ENCODE measurements at places on chromosomes 6 and 20.

GRCh38 chr6:56688521-56688920 lies 45.8 kb upstream of the DST start:
- DNase-seq: no peak

- no peak for DNase-seq
These were observed 92.8 kb upstream of the QKI start for GRCh38 chr6:163321717-163322116.

DNA sequence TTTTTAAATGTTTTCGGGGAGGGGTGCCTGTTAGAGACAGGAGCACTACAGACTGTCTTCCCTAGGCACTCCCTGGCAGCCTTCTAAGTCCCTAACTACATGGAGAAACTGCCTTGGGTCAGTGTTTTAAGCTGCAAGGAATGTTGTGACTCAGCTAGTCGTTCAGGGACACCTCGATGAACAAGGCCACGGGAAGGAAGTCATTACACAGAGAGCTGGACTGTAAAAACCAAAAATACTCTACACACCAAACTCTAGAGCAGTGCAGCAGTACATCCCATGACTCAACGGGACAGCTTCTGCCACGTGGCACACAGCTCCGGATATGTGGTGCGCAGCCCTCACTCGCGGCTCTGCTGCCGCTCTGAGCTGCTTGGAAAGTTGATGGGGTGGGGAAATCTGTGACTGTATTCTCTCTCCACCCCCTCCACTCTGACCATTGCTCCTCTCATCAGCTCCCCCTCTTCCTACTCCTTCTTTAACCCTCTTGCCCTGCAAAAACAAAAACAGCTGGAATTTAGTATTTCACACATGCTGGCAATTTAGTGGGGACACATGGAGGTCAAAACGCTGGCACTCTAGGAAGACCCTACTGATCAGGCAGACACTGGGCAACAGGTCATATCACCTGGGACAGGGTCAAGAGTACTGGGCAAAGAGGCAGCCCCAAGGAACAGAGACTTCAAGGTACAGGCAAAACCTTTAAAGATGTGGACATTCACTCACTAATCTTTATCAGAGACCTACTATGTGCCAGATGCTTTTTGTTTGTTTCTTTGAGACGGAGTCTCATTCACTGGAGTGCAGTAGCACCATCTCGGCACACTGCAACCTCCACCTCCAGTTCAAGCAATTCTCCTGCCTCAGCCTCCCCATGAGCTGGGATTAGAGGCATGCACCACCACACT lies 10.9 kb upstream of the LPIN3 start:
- peak; percentile 48 for DNase-seq

DNA sequence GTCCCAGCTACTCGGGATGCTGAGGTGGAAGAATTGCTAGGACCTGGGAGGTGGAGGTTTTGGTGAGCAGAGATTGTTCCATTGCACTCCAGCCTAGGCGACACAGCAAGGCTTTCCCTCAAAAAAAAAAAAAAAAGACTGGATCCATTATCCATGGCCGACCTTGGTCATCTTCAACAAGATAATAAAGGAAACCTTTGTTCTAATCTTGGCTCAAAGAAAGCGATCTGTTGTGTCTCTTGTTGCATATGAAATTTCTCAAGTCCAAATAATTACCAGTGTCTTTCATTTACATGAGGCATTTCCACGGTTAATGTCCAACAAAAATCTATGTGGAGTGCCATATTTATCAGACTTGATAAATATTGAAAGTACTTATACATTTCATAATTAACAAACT lies 23.7 kb upstream of the KIF16B start:
- no peak for DNase-seq

DNA sequence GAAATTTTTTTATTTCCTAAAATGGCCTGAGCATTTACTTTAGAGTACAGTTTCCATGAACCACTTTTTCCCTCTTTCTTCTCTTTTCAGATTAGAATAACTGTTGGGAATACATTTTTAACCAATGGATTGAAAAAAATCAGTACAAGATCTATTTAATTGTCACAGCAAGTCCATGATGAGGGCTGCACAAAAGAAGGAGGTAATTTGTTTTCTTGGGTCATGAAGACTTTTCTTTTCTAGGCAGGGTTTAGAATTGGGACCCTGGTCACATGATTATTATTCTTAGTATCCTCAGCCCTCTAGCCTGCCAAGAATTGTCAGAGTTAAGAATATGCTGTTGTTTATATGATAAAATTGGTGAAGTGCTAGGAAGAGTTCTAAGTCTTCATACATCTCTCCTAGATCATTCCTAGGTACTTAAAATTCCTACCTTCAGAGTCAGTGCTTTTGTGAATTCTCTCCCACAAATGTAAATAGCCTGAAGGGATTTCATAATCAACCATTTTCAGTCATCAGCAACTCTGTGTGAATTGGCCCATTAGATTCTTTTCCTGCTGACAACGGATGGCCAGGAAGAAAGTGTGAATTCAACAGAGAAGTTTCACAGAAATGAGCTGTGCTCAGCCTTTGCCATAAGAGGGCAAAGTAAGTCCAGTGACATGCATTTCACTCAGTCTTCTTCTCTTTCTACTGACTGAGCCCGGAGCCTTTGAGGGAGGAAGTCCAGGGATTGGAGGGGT lies 32.4 kb upstream of the TPBG start:
- no peak for DNase-seq

DNA sequence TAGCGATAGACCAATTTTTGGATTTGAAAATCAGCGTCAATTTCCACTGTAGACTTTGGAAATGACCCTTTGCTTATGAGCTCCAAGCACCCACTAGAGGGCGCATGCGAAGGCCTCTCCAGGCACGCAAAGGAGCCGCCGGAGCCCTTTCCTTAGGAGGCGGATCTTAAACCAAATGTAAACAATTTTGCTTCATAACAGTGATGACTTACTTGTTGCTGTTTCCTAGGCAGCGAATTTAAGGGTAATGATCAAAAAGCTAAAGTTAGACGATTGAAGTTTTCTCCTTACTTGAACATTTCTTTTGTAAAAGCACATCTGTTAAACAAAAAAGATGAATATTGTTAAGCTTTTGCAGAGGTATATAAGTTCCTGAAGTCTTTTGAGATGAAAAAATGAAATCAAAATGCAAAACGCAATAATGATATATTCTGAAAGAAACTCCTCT lies 29.2 kb upstream of the EXOC2 start:
- peak; percentile 71 for DNase-seq

GRCh38 chr20:46674253-46675083 lies 14.8 kb downstream of the TP53RK start:
- no peak for DNase-seq

DNA sequence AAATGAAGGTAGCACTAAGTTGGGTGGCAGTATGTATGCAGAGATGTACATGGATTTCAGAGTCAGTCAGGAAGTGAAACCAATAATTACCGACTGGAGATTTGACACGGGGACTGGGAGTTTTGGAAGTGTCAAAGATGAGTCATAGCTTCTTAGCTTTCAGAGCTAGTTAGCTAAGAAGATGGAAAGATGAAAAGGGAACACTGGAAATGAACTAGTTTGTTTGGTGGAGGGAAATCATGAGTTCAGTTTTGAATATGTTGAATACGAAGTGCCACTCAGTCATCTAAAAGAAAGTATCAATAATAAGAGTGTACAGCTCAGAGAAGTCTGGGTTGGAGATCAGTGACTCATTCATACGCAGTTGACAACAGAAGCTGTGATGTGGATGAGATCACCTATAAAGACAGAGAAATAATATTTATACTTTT lies 7.5 kb downstream of the ESF1 start:
- DNase-seq: no peak

DNA sequence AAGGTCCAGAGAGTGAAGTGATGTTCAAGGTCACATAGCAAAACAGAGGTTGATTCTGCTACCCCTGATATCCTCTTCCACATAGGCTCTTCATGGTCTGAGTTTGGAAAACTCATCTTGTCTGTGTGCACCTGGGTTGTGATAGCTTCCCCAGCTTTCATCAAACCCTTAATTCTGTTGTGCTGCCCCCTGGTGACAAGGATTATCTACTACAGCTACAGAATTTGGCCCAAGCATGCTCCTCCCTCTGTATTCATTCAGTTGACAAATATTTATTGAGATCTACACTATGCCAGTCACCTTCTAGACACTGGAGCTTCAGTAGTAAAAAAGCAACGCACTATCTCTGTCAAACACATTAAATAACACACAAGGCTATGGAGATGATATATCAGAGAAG lies 50.4 kb downstream of the SMPDL3A start:
- peak; percentile 15 for DNase-seq

- no peak for DNase-seq
These were observed 1059.8 kb upstream of the MAP3K7 start for GRCh38 chr6:91646649-91647048.

- DNase-seq: no peak
These were observed 865 bp downstream of the STK38 start for GRCh38 chr6:36546308-36546919.

DNA sequence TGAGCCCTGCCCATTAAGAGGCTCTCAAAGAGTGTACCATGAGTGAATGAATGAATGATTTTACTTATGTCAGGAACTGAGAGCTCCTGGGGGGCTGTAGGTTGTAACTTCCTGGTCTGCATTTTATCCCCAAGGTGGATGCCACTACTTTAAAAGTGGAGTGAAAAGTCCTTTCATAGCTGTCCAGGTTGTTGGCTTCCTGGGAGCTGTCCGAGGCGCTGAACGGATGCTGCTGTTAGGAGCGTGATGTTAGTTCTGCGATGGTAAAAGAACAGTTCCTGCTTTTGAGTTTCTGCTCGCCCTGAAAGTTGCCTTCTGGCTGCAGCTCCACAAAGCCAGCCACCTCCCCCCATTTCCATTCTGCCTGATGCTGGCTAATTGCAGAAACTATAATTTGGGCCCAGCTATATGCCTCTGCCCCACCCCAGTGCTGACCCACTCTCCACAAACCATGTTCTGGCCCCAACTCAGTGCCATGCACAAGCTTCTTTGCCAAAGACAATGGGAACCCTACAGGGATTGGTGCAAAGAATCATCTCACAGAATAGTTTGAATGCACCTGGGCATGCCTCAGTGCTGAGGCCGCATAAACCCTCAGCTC lies 330.9 kb upstream of the CDH4 start:
- DNase-seq: peak; percentile 4

- DNase-seq: peak; percentile 1
These were observed 86.0 kb downstream of the SESN1 start for GRCh38 chr6:109008537-109009235.

DNA sequence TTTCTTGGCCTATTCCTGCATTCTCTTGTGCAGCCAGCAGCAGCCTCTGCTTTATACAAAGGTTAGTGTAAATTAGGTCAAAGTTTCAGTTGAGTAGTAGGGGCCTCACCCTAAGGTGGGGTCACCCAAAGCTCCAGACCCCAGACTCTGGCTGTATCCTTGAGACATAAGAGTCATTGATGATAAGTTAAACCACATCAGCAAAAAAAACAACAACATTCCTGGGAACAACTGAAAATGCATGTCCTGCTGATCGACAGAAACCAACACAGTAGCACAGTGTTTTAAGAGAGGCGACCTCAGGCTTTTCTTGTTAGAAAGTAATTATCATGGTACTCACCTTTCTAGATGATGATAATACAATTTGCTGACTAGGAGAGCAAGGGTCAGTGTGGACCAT lies 52.6 kb downstream of the TFAP2A start:
- DNase-seq: no peak

- DNase-seq: no peak
These were observed 59.4 kb downstream of the ADGRF5 start for GRCh38 chr6:46862381-46862780.

DNA sequence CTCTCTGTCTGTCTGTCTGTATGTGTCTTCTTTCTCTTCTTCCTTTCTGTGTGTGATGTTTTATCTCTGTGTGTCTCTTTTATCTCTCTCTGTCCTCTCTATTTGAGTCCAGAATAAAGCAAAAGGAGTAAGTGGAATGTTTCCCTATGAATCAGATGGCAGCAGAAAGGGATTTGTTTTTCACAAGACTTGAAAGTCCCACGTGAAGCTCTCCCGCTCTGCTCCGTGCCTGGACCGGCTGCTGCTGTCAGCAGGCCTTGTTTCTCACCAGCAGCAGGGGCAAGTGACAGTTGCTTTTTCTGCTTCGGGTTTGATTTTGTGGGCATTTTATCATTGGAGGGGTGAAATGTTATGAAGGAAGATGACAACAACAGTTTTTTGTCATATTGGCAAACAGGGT lies 212.7 kb downstream of the PACRG start:
- no peak for DNase-seq

- DNase-seq: peak; percentile 22
These were observed 138.3 kb upstream of the CDYL start for GRCh38 chr6:4637691-4638433.

GRCh38 chr6:160349020-160349441 lies 853 bp downstream of the SLC22A3 start:
- DNase-seq: no peak

DNA sequence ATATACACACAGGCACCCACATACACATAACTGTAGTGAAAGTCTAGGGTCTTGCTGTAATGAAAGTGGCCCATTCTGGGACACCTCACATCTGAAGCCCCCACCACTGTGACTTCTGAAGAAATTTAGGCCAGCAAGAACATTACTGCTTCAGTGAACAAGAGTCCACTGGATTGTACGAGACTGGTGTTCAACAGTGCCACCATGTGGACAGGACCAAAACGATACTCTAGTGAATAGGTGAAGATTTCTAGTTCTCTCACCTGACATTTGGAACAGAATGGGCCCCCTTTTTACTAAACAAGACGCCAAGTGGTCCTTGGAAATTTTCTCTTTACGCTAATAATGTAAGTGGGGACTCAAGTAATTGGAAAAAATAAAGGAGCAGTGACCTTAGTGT lies 156.9 kb downstream of the MAFB start:
- DNase-seq: no peak

DNA sequence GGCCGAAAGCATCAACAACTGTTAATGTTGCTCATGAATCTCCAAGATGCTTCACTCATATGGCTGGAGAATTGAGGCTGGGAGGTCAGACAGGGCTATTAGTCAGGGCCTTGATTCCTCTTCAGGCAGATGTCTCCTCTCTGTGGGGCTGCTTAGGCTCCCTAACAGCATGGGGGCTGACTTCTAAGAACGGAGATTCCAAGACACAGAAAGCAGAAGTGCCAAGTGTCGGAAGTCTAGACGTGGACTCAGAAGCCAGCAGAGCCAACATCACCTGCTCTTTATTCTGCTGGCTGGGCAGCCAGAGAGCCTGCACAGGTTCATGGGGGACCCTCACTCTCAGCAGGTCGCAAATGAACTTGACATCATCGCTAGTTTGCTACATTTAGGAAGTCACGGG lies 279.8 kb downstream of the CDH26 start:
- DNase-seq: no peak

DNA sequence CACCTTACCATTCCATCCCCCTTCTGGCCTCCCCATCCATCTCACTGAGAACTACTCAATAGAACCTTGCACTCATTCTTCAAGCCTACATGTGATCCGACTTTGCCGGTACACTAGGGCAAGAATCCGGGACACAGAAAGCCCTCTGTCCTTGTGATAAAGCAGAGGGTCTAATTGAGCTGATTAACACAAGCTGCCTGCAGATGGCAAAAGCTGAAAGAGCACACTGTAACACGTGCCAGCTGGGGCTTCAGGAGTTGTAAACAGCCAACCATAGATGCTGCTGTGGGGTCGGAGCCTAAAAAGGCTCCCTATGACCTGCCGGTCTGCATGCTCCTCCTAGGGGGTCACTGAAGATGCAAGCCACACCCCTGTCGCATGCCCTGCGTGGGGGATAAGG lies 124.1 kb downstream of the RNF144B start:
- DNase-seq: no peak
